ENCODE measurements at places on chromosomes 1 and 21.

DNA sequence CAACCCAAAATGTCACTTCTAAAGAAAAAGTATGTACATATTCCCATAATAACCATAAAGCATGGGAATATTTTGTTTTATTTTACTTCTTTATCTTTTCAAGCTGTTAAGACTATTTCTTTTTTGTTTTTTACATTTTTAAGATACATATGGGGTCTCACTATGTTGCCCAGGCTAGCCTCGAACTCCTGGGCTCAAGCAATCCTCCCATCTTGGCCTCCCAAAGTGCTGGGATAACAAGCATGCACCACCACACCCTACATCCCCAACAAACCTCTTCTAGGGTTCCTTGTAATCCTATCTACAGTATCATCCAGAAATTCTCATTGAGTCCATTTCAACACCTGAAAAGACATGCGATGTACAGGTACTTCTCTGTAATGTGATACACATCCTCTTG, 87.5 kb downstream of the TM2D1 start:
- no peak for DNase-seq

GRCh38 chr21:32252136-32252535, 26.7 kb downstream of the MIS18A start:
- DNase-seq: no peak

GRCh38 chr1:24970926-24971875, 41.1 kb upstream of the RUNX3 start:
- no peak for DNase-seq

DNA sequence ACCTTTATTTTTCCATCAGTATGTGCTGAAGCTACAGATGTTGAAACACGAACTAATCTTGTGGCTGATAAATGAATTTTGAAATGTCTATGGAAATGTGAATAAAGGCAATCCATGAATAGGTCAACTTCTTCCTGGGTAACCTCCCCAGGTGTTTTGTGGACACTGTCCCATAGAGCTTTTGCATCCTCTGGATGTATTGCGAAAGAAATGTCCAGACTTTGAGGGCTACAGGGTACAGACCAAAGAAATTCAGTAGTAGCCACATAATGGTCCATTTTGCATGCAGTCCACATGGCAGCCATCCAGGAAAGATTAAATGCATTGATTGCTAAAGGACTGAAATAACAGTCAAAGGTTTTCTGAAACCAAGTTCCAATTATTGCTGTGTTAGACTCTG, 21.5 kb upstream of the DARS2 start:
- no peak for DNase-seq

DNA sequence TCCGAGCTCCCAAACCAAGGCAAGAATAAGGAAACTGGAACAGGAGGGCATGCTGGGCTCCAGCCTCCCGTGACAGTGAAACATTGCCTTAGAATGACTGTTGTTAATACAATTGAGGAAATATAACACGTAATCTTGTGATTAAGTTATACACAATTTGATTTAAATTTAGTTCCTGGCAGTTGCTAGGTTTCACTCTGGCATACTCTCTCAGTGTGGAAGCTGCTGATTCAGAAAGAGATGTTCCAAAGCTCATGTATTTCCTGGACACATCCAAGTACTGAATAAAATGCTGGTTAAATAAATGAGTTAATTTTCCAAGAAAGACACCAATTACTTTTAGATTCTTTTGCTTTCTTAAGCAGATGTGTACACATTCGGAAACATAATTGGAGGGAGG, 176.1 kb downstream of the GRIK1 start:
- no peak for DNase-seq

GRCh38 chr1:180178511-180179161, 24.0 kb downstream of the QSOX1 start:
- DNase-seq: peak; percentile 65

DNA sequence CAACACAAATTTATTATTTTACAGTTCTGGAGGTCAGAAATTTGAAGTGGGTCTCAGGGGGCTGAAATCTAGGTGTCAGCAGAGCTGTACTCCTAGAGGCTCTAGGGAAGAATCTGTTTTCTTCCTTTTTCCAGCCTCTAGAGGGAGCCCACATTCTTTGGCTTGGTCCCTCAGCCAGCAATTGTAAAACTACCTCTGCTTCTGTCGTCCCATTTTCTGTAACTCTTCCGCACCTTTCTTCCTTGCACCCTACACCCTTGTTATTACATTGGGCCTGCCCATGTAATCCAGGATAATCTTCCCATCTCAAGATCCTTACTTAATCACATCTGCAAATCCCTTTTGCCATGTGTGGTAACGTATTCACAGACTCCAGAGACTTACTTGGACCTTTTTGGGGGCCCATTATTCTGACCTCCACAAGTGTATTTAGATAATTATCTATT, 24.8 kb upstream of the THEM4 start:
- DNase-seq: peak; percentile 59

DNA sequence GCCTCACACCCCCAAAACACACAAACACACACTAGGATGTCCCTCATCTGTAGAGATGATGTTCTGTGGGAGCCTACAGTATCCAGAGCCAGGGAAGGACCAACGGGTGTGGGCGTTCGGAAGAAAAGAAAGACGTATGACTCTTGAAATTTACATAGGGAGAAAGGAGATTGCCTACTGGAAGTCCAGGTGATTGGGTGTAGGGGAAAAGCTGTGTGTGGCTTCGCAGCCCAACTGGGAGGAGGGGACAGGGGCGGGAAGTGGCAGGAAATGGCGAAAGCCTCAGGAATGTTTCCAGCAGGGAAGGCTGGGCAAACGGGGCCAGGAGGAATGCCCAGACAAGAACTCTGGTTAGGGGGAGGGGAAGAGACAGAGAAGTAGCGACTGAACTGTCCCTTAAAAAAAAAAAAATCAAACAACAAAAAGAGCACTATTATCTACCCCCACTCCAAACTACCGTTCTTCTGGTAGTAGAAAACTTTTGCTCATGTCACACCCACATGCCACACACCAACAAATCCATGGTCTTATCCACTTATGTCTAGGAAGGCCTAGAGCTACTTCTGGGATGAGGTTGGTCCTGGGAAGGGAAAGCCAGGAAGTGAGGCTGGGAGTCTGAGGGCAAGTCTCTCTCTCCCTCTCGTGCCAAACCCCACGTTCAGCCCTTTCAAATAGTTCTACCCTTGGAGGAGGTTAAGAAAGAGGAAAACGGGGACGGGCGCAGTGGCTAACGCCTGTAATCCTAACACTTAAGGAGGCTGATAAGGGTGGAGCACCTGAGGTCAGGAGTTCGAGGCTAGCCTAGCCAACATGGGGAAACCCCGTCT, 1.8 kb upstream of the CKS1B start:
- DNase-seq: peak; percentile 86

DNA sequence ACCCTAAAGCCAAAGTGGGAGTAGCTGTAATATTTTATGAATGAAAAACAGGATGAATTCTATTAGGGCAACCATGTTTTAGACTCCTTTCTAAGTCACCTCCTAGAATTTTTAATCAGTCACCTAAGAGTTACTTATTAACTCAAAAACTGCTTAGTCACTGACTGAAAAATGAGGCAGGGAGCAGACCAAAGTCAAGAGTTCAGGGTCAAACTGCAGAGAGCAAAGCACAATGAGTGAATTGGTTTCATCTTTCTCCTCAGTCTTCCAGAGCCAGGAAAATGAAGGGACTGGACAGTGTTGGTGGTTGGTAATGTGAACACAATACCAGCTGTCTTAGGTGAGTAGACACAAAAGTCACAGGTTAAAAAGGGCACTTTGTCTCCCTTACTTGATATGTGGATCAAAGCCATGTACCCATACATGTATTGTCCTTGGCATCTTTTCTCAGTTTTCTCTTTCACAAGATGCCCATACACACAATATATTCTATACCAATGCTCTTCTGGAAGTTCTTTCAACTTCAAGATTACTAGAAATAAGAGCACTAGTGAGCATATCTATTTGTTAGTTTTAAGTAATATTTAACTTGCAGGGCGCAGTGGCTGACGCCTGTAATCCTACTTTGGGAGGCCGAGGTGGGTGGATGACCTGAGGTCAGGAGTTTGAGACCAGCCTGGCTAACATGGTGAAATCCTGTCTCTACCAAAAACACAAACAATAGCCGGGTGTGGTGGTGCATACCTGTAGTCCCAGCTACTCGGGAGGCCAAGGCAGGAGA, 42.2 kb downstream of the ATP1B1 start:
- no peak for DNase-seq

DNA sequence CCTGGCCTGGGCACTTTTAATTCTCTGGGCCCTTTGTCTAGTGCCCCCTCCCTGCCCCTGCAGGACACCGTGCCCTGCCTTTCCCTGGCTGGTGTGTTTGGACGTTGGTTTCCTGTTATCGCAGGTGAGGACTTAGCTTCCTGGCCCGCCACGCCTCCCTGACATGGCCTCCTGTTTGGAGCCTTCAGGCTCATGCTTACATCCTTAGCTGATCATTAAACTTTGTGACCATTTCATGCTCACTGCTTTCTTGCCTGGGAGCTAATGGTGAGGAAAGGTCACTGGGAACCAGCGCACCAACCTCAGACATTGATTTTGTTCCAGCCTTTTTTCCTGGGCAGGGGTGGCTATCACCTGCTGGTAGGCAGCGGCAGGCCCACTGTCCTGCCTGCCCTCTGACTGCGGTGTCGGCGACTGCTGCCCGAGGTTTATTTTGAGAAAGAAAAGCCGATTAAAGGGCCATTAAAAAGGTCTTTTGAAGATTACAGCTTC, 3.7 kb downstream of the PFKL start:
- no peak for DNase-seq

Measured in femur (tissue), 1 donor.